Cardiac septum (tissue), 1 donor: ENCODE measurements at places on chromosomes 3 and 15.

DNA sequence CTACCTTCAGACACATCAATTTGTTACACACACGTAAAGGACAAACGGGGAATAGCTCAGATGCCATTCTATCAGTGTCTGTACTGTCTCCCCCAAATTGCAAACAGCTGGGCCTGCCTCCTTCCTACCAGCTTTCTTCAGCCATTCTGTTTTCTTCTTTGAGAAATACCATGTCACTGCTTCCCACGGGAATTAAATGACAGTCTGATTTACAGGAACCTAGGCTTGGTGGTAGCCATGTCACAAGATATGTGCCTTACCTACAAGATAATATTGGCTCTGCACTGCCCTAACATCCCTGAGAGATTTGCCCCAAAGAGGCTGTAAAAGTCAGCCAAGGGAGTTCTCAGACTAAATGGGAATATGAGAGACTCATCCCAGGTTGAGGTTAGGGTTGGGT, 308.3 kb downstream of the LRTM1 start:
- no peak for DNase-seq

GRCh38 chr3:171643033-171643432, 167.2 kb downstream of the PLD1 start:
- DNase-seq = no peak

DNA sequence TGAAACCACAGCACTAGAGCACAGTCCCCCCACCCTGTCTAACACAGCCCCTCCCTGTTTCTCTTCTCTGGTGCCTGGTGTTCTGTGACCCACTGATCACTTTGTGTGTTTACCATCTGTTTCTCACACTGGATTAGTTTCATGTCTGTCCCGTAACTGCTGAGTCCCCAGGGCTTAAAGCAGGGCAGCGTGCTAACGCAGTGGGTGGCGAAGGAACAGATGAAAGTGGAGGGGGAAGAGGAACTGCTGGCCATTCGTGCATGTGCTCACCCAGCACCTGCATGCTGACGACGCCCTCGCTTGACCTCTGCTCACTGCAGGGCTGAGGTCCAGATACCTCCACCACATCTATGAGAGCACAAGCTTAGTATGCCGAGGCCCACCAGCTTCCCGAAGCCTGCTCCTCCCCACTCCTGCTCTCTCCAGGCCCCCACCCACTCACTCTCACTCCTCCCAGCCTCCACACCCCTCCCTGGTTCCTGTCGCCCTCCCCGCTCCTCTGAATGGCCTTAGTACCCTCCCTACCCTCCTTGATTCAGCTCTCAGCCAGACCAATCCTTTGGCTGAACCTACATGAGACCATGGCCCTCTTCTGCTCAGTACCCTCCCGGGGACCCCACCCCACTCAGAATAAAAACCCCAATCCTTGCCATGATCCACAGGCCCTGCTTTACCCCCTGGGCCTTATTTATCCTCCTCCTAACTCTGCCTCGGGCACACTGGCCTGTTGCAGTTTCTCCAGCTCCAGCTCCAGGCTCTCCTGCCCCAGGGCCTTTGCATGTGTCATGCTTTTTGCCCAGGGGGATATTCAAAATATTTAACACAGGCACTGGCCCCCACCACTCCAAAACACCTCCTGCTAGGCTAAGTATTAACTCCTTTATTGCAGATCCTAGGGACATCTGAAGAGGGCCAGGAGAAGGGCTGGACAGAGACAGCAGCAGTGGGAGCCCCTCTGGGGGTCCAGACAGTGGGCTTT, 15.1 kb upstream of the IQSEC1 start:
- no peak for DNase-seq

DNA sequence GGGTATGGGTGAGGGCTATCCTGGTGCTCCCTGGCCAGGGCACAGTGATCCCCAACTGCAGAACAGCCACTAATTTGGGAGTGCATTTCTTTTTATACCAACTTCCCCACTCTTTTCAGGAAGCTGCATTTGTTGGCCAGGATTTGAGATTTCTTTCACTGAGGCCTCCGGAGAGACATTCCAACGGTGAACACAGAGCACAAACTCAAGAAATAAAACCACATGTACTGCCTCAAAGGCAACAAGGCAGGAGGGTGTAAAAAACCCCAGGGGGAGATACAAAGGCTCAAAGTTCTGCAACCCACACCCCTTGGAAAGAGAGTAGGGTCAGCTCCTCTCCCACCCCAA, 65.3 kb downstream of the CPN2 start:
- DNase-seq = no peak

GRCh38 chr3:46280105-46280797, 38.0 kb downstream of the CCR3 start:
- no peak for DNase-seq
